Small intestine (tissue), 16 donors: ENCODE measurements at places on chromosomes 6 and 20.

DNA sequence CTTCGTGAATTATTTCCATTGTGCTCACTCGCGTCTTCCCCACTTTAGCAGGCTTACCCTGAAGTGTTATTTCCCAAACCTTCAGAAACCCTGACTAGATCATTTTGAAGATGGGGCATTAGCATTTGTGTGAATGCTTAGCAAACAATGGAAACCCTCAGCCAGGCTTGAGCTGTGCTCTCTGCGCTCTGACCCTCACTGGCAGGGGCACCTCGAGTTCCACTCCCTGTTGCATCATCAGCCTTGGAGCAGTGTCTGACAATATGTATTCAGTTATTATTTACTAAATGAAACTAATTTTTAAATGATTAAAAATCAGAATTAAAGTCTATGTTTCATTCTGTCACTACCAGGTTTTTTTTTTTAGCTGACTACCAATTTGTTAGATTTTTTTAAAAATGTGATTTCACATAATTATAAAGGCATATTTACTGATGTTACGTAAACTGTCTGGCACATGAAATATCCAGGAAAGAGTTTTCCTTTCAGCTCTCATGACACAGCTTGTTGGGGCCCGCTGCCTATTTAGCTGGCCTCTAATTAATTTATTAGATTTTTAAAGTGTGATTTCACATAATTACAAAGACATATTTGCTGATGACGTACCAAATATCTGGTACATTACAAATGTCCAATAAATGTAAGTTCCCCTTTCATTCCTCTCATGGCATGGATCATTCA is 155.2 kb downstream of the PACRG start:
- DNase-seq, result no peak

- no peak for DNase-seq
These were observed 43.2 kb downstream of the AIG1 start for GRCh38 chr6:143103916-143104315.

DNA sequence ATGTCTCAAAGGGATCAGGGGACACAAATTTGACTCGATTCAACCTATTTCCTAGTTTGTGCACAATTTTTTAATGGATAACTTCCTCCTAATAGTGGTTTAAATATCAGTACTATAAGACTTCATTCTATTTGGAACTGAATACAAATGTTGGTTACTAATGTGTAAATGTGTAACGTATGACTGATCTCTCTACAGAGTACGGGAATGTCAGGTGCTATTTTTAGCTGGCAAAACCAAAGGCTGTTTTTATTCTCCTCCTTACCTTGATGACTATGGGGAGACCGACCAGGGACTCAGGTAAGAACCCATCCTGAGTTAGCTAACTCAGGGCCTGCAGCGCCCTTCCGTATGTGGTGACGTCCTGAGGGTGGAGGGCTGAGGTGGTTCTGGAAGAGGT is 33.0 kb downstream of the PRPH2 start:
- DNase-seq, result no peak

DNA sequence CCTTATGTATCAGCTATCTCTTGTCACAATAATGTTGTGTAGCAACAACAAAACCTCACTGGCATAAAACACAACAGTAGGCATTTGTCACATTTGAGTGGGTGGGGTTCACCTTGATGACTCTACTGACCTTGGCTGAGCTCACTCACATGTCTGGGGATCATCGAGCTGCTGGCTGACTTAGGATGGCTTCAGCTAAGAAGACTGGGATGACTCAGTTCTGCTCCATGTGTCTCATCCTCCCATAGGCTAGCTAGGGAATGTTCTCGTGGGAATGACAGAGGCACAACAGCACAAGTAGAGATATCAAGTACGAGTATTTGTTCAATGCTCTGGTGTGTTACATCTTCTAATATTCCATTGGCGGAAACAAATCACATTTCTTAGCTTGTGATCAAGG is 167.9 kb downstream of the PLCB1 start:
- no peak for DNase-seq

DNA sequence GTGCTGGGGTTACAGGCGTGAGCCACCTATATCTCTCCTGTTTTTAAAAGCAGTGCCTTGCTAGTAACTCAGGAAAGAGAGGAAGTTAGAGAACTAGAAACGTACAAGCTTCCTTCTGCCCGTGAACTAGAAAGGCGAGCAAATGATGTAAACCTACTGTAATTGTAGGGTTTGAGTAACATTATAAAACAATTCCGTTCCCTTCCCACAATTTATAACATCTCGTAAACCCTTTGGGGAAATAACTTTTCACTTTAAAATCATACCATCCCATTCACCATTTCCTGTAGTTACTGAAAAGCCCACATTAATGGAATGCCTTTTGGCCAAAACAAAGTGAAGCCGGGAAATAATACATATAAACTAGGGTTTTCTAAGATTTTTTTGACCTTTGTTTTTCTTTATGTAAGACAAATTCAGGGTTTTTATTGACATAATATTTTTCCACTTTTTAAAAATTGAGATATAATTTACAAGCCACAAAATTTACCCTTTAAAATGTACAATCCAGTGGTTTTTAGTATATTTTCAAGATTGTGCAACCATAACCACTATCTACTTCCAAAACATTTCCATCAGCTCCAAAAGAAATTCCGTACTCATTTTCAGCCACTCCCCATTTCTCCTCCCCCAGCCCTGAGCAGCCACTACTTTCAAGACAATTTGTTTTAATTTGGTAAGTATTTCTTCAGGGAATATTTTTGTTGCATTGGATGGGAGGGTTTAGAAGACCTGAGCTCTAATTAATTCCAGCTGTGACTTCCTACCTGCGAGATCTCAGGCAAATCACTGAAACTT is 175.1 kb upstream of the PDE10A start:
- DNase-seq, result no peak

GRCh38 chr6:37709250-37709931 is 11.7 kb upstream of the MDGA1 start:
- DNase-seq, result no peak

GRCh38 chr6:41546866-41547798 is 951 bp downstream of the FOXP4 start:
- DNase-seq, result peak; percentile 75

GRCh38 chr20:33362898-33363297 is 38.4 kb downstream of the CDK5RAP1 start:
- DNase-seq, result no peak

DNA sequence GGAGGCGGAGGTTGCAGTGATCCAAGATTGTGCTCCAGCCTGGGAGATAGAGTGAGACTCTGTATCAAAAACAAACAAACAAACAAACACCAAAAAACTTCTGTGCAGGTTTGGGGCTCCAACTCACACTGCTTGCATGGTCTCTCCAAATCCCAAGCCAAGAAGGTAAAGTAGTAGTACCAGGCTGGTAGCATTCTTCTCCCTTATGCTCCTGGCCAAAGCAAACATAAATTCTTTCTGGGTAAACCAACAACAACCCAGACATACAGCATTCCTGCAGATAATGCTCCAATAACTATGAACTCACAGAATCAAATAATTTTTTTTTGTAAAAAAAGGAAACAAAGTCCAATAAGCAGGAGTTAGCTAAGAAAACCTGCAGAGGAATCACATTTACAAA is 57.8 kb upstream of the KLHL31 start:
- DNase-seq, result no peak

GRCh38 chr6:35496841-35497570 is at the start of gene TEAD3:
TSS of gene TEAD3 (minus strand) at chr6:35497079.
- DNase-seq, result peak; percentile 86

DNA sequence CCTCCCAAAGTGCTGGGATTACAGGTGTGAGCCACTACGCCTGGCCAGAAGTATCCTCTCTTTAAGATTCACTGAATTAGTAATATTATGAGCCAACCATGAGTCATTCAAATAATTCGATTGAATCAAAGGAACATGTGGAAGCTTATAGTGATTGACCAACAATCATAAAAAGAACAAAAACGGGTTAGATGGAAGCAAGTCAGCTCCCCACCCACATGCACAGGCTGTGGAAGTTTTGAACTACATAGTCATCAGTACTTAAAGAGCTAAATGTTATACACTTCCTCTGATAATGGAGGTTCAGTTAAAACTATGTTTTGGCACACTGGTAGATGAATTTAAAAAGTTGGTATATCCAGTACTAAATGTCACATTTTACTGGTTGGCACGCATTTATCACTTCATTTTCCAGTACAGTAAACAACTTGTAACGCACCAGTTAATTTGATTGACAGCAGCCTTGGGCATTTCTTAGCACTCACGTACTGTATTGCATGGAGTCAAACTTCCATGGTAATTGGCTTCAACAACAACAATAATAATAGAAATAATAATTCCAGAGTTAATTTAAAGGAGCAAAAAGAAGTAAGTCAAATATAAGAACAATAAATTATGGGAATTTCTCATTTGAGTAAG is 1107.3 kb upstream of the MAP3K7 start:
- DNase-seq, result no peak

- DNase-seq, result no peak
These were observed 469.1 kb upstream of the BTBD3 start for GRCh38 chr20:11448554-11448953.

GRCh38 chr20:6975311-6975710 is 207.8 kb downstream of the BMP2 start:
- DNase-seq, result no peak

- DNase-seq, result no peak
These were observed 332.0 kb downstream of the BTBD9 start for GRCh38 chr6:38307740-38308139.

DNA sequence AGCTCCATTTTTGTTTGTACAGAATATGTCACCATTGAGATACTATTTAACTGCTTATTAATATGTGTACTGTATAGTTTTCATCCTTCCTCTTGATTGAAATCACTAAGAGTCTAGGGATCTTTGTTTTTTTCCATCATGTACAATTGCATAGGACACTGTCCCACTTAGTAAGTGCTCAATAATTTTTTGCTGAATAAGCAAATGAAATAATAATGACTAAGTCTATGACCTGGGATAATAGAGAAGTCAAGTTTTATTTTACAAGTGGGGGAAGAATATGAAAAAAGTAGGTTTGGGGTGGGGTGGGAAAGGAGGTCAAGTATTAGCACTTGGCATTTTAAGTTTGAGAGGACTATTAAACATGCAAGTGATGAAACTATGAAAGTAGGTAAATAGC is 4.5 kb upstream of the EYS start:
- DNase-seq, result no peak

DNA sequence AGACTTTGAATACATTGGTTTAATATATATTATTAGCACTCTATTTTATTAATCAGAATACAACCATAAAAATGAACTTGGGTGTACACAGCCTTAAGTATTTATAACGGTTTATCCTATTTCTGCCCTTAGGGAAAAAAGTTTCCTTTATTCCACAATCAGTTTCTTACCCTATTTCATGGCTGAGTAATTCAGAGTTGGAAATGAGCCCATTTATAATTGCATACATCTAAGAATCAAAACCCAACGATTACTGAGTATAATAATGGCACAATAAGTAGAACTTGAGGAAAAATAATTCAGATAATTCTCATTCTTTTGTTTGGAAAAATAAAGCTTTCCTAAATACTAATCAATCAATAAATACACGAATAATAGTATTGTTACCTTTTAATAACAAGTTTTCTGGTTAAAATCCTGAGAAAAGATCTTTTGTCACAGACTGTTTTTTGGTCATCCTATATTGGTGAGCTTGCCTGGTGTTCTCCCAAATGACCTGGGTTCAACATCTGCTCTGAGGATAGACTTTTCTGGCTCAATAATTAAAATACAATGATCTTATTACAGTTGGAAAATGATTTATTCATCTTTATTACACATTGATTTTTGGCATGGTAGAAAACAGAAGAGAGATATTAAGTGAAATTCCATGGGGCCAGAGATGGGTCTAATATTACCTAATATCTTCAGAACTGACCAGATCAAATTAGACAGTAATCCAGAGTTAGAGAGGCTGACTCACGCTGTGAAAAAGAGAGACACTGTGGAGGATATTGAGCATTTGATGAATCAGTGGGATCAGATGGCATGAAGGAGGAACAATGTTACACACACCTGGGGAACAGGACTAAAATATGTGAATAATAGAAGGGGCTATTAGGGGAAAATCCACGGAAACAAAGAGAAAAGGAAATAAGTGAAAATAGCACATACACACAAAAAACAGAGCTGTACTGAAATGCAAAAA is 162.1 kb upstream of the TBX18 start:
- DNase-seq, result no peak

DNA sequence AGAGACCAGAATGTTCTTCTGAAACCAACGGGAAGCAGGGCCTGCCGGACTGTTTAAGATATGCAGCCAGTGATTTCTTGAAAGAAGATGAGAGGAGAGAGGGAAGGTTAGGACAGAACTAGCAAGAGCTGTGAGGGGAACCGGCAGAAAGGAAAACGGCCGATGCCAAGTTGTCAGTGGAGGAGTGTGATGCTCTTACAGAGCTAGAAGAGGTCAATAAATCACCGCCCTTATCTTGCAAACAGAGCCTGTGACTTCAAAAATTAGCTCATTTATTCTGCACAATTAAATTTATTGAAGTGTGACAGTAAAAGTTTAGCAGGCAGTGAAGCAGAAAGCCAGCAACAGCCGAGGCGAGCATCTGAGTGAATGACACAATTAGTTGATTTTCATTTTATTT is 509.5 kb upstream of the ID4 start:
- no peak for DNase-seq

DNA sequence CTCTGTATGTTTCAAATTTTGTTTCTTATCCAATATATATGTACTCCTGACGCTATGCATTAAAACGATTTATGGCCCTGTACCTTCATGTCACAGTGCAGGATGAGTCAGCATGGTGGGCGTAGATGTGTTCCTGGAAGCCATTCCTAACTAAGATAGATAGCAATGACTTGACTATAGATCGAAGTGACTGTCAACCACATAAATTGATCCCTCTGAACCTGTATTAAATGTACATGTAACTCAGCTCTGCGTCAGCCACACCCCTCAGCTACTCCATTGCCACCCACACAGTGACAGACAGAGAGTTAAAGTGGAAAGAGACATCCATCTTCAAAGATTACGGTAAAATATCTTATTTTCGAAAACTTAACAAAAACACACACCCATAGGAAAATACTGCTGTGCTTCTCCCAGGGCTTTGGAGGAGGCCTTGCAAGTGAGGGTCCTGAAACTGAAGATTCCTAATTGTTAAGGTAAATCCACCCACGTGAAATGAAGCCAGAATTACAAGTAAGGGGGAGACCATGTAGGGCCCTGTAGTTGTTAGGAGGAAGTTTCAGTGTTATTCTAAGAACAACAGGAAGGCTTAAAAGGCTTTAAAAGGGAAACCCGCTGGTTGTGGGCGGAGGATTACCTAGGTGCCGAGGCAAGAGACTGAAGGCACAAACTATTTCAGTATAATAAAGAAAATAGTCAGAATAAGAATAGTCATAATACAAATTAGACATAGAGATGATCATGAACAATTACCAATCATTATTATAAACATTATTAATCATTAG is 10.3 kb upstream of the RAD21L1 start:
- no peak for DNase-seq

GRCh38 chr6:149271348-149272340 is 45.9 kb upstream of the TAB2 start:
- no peak for DNase-seq

- no peak for DNase-seq
These were observed 28.8 kb downstream of the MTHFD1L start for GRCh38 chr6:150894191-150894744.

DNA sequence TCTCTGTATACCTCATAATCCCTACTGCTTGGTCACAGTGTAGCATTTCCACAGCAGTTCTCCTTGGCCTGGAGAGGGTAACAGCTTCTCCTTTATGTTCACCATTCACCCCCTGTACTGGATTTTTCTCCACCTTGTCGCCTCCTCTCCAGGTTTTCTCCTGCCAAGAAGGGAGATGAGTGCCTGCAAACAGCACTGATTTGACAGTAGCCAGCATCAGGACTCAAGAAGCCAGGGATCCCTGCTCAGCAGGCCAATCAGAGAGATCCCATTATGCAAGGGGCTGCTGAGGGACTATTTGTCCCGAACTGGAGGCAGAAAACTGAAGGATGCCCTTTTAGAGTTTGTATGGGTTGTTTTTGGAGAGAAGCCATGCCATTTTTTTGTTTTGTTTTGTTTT is 68.6 kb upstream of the RIPOR2 start:
- no peak for DNase-seq
